ENCODE measurements at places on chromosomes 3 and 15. TPM values are rescaled to one million over a fixed set of nuclear protein-coding genes. Genes with fewer than 3 reads are reported as not detected.

DNA sequence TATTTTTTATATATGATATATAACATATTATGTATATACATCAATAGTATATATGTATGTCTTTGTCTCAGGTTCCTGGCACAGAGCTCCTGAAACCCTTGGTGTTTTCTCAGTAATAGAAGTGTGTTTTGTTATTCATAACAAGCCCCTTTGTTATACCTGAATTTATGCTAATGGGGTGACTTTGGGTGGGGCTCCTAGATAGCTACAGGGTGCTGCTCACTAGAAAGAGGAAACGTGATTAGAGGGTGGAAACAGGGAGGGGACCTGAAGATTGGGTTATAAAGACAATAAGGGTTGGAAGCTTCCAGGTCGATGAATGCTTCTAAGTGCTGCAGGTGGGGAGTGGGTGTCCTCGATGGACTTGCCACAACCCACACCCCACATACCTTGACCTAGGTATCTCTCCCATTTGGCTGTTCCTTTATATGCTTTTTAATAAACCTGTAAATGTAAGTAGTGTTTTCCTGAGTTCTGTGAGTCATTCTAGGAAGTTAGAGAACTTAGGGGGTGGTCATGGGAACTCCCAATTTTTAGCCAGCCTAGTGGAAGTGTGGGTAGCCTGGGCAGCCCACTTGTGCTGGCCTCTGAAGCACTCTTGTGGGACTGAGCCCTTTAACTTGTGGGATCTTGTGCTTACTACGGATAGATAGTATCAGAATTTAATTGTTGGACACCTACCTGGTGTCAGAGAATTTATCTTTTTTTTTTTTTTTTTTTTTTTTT, 36.9 kb upstream of the C15orf39 start:
- no peak for DNase-seq

Gene FGD5
- 84.2 TPM for total RNA-seq

GRCh38 chr3:17752876-17753631, 10.6 kb upstream of the TBC1D5 start:
- no peak for DNase-seq

- DNase-seq, result no peak
Measured at GRCh38 chr3:32177702-32178198, 60.7 kb upstream of the CMTM8 start.

- DNase-seq, result no peak
Measured at GRCh38 chr3:33041909-33042308, 55.0 kb downstream of the GLB1 start.

- no peak for DNase-seq
Measured at GRCh38 chr3:190621927-190622326, 108.0 kb downstream of the IL1RAP start.

Gene SQOR
- total RNA-seq, result 103 TPM

DNA sequence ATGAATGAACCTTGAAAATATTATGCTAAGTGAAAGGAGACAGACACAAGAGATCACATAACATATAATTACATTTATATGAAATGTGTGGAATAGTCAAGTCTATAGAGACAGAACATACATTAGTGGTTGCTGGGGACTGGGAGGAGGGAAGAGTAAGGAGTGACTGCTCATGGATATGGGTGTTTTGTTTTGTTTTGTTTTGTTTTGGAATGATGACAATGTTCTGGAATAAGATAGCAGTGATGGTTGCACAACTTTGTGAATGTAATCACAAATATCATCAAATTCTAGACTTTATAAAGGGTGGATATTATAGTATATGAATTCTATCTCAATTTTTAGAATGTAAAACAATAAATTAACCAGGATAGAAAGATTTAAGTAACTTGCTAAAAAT, 57.4 kb upstream of the PHLDB2 start:
- DNase-seq, result no peak

Gene SLC12A1
- total RNA-seq, result not detected

DNA sequence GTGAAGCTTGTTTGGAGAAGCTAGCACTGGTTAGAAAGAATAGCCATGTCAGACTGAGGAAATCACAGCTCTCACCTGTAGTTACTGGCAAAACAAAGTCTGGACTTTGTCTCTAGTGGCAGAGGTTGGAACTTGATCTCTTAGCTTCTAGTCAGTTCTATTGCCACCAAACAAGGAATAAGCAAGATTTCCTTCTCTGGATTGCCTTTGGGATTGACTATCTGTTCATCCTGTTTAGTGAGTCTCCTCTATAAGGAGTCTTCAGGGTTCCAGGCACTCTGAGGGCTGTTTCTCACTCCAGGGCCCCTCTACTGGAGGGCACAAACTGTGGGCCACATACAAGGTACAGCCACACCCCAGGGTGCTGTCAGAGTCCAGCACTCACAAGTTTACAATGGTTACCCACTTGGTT, 426.6 kb upstream of the THBS1 start:
- no peak for DNase-seq

GRCh38 chr3:55305696-55306485, 181.2 kb downstream of the WNT5A start:
- no peak for DNase-seq

GRCh38 chr15:83970295-83970890, 265.2 kb upstream of the GOLGA6L4 start:
- no peak for DNase-seq

- no peak for DNase-seq
Measured at GRCh38 chr3:65633018-65633638, 405.6 kb downstream of the MAGI1 start.

Gene MON1A
- 10.2 TPM for total RNA-seq

GRCh38 chr3:17355591-17355990, 386.8 kb downstream of the TBC1D5 start:
- DNase-seq, result no peak

GRCh38 chr15:77138167-77138522, 67.2 kb upstream of the TSPAN3 start:
- no peak for DNase-seq

DNA sequence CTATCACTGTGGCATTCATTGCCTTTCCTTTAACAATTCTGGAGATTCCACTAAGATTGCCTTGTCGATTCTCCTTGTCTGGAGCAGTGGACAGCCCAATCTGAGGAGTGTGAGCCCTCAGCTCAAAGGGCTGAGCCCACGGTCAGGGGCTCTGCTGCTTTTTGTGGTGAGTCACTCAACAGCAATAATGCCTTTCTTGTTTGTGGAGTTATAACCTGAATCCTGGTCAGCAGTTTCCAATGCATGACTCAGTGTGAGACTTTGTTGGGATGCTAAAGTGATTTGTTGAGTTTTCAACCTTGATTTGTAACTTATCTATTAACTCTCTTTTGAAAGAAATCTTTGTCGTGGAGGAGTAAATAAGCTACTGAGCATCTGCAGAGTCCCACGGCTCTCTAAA, 183.5 kb downstream of the TJP1 start:
- DNase-seq, result no peak

DNA sequence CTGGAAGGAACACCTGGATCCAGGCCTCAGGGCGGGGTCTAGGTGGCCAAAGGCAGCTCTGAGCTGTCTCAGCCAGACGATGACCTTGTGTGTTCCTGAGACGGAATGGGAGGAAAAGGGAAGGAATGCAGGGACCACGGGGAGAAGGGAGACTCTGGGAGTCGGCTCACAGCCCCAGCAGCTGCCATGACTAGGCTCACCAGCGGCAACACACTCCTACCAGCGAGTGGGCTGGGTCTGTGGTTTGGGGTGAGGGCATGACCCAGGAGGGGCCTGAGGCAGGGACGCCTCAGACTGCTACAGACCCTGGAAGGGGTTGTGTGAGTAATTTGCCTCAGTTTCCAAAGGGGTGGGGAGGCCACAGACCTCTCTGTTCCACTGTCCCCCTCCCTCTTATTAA, 19.8 kb downstream of the IQSEC1 start:
- DNase-seq, result no peak

GRCh38 chr15:53843869-53844569, 84.6 kb upstream of the WDR72 start:
- DNase-seq, result no peak

DNA sequence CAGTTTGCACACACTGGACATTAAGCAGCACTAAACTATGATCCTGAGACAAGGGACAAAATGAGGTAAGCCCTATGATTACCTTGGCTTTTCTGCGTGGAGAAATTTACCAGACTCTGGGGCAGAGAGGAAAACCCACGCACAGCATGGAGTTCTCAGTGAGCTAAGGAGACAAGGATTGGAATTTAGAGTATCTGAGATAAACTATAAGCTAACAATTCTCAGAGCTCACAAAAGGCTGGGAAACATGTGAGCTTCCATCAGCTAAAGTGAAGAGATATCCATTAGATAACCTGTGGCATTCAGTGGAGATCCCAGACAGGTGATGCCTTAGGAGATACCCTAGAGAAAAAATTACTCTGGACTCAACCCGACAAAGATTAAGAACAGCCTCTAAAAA, 48.7 kb downstream of the NBEAL2 start:
- no peak for DNase-seq

- no peak for DNase-seq
Measured at GRCh38 chr3:20669184-20669583, 483.2 kb upstream of the SGO1 start.

- DNase-seq, result no peak
Measured at GRCh38 chr3:48016301-48016973, at the start of gene MAP4. Gene MAP4 (minus strand): TSS chr3:48016416. CDS start chr3:47998860, 17,556 bp downstream.

DNA sequence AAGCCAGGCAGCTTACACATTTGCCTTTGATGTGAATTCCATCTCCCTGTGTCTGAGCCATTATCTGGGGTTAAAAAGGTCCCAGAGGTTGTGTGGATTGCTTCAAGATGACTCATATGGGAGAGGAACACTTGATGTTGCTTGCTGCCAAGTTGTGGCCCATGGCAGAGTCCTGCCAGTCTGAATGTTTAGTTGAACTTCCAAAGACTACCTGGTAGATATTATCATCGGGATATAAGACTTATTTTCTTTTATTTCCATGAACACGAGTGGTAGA, 85.6 kb downstream of the TJP1 start:
- no peak for DNase-seq

DNA sequence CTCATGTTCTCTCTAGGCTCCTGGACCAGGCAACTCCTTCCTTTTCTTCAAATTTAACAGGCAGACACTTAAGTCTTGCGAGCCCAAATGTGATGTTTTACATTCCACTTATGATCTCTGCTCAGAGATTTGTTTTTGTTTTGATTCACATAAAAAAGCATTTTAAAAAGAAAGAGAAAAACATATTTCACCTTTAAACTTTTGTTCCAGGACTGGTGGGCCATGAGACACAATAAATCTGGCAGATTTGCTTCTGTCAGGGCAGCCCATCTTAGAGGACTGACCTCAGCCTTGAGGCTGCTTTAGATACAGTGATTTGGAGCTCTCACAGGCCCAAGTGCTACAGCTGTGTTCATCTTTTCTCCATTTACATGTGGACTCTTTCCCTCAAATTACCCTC, 52.0 kb downstream of the CMSS1 start:
- DNase-seq, result no peak

DNA sequence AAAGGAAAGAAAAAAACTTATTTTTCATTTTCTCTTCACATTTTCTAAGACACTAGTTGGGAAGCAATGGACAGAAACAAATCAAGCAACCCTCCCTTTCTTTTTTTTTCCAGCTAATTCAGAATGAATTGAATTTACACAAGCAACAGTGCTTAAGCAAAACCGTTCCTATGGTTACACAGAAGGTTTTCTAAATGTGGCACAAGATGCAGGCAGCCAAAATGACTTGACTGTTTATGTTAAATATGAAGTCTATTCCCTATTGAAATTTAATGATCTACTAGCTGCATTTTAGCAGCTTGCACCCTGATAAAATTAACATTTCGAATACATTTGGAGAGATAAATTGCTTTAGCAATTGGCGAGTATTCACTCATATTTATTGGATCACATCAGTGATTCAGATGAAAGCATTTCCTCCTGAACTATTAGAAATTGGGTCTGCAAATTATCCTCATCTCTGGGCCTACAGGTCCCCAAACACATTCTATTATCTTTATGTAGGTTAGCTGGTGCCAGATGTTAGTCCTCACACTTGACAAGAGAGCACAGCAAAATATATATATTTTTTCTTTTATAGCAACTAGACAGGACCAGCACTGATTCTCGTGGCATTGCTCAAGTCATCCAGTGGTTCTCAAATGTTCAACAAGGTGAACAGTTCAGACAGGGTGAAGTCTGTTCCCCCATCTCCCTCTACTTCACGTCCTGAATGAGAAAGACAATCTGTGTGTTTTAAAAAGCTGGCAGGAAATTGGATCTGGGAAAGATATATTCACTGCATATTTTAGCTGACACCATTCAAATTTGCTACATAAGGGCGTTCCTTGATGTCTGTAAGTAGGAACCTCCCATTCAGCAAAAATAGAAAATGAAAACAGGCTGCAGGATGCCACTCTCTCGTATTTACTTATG, 463.6 kb upstream of the KCNMB2 start:
- no peak for DNase-seq

- no peak for DNase-seq
Measured at GRCh38 chr3:119880966-119881365, 99.1 kb downstream of the NR1I2 start.

DNA sequence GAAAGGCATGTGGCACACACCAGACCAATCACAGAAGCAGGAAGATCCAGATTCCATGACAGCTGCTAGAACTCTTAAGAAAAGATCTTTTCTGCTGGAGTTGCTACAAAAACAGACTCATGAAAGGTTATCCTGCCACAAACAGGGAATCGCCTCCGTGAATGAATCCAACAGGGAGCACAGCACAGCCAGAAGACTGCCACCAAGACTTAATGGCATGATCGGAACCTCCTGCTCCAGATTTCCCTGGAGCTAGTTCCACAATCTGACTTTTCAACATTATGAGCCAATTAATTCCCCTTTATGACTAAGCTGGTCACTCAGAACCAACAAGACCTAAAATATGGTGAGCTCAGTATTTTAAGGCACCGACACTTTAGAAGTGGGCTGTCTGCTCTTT, 232.5 kb downstream of the FOXP1 start:
- no peak for DNase-seq

DNA sequence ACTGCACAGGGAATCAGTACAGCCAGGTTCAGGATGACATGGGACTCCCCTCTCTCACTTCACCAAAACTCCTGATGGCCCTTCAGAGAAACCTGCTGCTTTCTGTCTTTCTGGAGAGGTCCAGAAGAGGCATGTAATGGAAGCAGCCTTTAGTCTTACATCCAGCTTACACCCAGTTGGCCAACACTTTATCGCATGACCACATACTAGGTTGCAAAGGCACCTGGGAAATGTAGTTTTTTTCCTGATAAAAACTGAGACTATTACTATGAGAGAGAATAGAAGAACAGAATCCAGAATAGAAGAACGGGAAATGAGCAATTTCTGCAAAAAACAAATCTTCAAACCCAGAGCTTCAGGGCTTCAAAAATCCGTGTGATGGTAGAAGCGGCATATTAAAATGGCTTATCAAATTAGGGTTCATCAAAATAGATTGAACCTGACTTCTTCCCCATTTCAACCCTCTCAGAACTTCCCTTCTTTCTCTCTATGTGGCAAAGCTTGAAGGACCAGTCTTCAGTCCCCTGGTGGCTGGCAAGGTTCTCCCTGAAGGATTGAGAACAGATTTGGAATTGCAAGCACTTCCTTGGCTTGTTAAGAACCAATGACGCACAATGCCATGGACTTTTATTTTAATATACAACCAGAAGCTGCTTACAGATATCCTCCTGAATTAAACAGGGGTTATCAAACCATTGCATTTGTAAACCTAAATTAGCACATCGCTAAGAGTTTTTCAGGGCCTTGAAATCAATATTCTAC, 34.4 kb downstream of the CORO2B start:
- DNase-seq, result no peak

GRCh38 chr3:11898611-11899325, 52.1 kb upstream of the TAMM41 start:
- DNase-seq, result no peak
